Stimulated activated CD4-positive, alpha-beta T cell treated with anti-CD3 and anti-CD28 coated beads, Interleukin-15, amount 100 ng/mL, for 48 hours (primary cell): ENCODE measurements at places on chromosomes 16 and 17.

- no peak for DNase-seq
These were observed 37.6 kb downstream of the HS3ST4 start for GRCh38 chr16:25729188-25729915.

- DNase-seq = no peak
These were observed 1045.4 kb upstream of the EEF2KMT start for GRCh38 chr16:6143020-6143419.

GRCh38 chr16:69381231-69381630, 4.6 kb downstream of the TERF2 start:
- DNase-seq = no peak

- DNase-seq = no peak
These were observed 443.8 kb upstream of the EEF2KMT start for GRCh38 chr16:5541356-5541755.

GRCh38 chr16:4679850-4680636, 13.3 kb upstream of the NUDT16L1 start:
- DNase-seq = no peak

DNA sequence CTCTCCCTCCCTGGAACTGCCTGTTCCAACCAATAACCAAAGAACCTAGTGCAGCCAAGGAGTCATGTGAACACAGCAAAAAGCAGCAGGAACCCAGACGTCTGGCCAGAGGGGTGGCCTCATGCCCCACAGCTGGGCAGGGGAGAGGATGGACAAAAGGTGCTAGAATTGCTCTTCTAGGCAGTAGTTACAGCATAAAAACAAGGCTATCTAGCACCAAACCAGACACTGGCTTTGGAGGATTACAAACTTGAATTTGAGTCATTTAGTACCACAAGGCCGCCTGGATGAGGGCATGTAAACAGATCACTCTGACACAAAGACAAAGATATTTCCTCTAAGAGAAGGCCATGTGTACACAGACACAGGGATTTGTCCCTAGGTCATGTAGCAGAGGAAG, 423.3 kb upstream of the MAF start:
- DNase-seq = no peak

DNA sequence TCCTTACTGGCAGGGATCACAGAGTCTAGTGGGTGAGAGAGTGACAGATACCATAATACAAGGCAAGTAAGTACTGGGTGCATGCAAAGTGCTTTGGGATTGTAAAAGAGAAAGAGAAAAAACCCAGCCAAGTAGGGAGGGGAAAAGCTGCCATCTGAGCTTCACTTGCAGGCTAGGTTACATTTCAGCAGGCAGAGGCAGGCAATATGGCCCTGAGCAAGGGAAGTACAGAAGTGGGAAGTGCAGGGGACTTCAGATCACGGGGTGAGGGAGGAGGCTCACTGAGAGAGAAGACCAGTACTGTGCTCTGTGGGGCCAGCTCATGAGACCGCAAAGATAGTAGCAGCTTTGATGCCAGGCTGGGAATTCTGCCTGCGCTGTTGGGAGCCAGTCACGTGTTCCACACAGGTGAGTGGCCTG, 230.6 kb downstream of the MSI2 start:
- no peak for DNase-seq

DNA sequence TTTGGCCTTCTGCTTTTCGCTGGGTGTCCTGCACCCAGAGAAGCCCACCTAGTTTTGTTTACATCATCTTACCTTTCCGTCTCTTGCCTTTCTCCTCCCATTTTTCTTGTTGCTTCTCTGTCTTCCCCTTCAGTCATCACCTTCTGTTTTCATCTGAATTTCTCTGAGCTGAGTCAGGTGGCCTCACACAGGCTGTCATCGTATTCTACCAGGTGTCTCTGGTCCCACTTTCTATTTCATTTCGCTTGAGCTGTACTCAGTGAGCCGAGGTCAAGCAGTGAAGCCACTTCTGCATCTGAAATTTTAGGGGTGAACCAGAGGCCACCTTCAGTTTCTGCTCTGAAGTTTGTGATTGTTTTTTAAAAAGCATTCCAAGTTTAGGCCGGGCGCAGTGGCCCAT, 9.7 kb downstream of the CRAMP1 start:
- DNase-seq = no peak

DNA sequence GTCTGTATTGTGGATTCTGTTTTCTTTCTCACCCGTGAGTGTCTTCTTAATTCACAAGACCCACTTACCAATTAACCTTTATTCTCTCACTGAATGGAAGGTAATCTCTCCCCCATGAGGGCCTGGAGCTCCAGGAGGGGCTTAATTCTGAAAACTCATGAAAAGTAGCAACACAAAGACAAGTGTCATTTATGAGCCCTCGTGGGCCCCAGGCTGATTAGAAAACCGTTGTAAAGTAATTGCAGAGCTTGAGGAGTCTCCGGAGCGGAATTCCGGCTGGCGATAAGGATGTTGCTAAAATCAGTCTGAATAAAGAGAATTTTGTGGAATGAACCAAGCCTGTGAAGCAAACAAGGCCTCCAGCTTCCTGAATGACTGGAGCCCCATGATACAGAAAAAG, 301.5 kb downstream of the HAPSTR1 start:
- DNase-seq = no peak

GRCh38 chr17:63822537-63822936, 4.7 kb upstream of the PSMC5 start:
- DNase-seq = no peak

DNA sequence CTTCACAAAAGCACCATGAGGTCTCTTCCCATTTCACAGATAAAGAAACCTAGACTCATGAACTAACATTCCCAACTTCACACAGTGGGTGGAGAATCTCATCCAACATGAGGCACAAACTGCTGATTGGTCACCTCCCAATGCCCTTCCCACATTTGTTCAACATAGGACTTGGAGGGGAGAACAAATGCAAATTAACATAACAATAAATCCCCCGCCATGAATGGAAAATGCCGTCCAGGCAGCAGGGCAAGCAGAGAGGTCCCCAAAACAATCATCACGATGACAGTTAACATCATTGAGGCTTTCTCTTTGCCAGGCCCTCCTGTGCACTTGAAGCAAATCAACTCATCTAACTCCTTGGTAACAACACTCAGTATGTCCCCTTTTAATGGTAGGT, 185.3 kb downstream of the TMEM132E start:
- no peak for DNase-seq

DNA sequence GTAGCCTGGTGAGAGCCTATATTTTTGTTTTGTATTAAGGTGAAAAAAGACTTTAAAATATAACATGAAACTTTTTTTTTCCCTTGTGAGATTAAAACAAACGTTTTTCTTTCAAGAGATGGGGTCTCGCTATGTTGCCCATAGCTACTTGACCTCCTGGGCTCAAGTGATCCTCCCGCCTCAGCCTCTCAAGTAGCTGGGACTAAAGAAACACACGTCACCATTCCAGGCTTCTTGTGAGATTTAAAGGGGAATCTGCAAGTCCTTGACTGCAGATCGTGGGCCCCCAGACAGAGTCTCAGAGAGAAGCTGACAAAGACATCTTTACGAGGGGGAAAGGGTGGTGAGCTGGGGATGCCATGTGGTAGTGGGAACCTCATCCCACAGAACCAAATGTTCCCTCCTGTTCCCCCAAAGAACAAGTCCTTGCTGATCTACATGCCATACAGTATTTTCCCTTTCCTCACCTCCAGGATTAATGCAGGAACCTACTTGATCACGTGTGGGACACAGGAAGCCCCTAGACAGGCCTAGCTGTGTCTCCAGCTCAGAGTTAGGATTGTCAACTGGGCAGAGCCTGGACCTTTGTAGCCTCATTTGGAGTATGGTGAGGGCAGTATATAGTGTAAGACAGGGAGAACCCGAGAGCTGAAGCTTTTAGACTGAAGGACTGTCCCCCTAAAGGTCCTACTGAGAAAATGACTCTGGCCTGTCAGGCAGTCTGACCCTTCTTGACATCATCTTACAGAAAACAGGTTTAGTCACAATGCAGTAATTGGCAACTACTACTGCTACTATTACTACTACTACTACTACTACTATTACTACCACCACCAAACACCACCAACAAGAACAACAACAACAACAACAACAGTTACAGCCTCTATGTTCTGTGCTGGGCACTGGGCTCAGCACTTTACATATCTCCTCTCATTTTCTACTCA, 4.1 kb downstream of the MAP3K14 start:
- DNase-seq = no peak

DNA sequence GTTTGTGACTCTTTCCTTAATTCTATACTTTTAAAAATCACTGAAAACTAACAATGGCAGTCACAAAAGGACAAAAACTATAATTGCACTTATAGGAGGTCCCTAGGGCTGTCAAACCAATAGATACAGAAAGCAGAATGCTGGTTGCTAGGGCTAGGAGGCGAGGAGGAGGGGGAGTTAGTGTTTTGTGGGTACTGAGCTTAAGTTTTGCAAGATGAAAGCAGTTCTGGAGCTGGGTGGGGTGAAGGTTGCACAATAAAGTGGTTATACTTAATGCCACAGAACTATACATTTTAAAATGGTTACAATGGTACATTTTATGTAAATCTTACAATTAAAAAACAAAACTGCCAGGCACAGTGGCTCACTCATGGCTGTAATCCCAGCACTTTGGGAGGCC, 27.3 kb downstream of the NUBP1 start:
- DNase-seq = no peak

- DNase-seq = no peak
These were observed 41.4 kb upstream of the CIBAR2 start for GRCh38 chr16:85153656-85154091.

DNA sequence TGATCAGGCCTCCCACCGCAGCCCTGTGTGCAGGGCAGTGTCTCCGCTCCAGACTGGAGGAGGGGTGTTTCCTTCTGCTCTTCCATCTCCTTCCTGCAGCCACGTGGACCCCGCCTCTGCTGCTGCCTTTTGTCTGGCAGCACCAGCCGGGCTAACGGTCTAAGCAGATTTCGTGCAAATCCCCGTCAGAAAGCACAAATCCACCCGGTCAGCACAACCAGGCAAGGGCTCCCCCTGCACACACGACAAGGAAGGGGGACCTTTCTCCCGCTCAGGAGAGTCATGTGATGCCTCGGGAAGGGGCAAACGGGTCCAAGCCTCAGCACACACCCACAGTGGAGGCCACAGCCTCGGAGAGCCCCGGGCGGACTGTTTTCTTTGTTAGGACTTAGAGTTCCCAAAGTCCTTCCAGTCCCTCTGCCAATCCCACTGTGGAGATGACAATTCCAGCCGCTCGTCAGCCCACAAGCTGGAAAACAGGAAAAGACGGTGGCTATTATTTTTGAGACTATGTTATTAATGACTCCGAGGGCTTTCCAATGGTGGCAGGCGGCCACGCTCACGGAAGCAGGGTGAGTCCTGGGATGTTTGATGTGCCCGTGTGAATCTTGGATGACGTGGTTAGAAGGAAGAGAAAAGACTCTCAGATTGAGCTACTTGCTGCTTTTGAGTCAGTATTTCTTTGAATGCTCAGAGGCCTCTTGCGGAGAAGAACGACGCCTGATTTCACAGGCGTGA, 22.5 kb upstream of the MEAK7 start:
- DNase-seq = no peak

DNA sequence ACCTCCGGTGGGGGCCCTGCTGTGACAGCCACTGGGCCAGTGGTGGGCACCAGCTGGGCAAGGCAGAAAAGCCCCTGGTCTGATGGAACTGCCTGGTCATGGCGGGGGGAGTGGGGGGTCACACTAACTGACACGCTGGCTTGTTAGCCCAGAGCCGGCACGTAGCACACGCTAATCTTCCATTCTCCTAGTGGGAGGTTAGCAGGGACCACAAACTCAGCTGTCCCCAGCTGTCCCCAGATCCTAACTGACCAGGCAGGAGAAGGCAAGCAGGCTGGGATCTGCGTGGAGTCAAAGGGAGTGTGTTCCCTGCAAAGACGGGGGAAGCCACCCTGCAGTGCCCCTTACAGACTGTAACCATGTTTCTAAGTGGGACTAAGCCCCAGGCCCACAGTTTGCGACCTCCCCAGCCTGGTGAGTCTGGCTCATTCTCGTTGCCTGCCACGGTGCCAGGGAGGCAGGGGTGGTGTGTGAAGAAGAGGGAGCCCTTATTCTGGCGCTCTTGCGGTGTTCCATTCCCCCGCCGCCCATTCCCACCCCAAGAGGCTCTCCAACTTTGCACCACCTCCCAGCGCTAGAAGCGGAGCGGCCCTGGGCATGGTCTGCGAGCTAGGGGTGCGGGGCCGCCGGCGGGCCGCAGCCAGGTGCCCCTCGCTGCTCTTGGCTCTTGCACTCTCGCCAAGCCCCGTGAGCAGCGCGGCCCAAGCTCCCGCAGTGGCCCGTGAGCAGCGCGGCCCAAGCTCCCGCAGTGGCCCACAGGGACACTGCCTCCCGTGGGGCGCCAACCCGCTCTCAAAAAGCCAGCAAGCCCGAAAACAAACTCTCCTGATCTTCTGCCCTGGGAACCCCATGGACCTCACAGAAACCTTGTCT, 12.1 kb upstream of the ZNF423 start:
- no peak for DNase-seq

DNA sequence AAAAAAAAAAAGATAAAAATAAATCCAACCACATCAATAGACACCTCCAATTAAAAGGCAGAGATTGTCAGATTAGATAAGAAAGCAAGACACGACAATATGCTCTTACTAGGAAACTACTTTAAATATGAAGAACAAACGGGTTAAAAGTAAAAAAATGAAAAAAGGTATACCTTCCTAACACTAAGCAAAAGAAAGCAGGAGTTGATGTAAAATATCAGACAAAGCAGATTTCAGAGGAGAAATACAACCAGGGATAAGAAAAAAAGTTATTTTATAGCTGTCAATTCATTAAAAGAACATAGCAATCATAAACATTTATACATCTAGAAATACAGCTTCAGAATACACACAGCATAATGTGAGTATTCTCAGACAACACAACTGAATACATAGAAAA, 49.7 kb upstream of the CCDC182 start:
- DNase-seq = no peak
